ENCODE measurements at places on chromosomes 4 and X.

DNA sequence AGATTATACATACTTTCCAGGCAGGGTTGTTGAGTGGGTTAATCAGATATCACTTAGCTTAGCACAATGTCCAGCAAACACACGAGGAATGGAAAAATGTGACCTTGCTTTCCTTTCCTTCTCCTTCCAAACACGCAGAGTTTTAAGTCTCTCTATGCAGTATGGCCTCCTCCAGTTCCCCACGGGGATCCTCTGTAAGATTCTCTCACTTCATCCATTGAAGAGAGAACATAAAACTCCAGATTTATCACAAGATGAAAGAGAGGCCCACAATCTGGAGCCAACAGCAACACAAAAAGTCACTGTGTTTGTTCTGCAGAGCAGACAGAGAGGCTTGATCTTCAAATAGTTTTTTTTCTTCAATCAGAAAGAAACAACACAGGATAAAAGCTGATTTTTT is 336.8 kb upstream of the CLNK start:
- no peak for DNase-seq

DNA sequence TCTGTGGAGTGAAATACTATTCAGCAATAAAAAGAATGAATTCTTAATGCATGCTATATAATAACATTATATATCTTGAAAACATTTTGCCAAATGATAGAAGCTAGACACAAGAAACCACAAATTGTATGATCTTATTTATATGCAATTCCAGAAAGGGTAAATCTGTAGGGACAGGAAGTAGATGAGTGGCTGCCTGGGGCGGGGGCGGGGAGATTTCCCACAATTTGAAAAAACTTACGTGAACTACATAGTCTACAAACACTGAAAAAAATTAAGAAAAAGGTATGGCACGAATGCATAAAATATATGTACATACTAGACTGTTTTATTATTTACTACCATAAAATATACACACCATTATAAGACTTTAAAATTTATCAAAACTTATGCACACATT is 81.6 kb downstream of the WWC2 start:
- no peak for DNase-seq

DNA sequence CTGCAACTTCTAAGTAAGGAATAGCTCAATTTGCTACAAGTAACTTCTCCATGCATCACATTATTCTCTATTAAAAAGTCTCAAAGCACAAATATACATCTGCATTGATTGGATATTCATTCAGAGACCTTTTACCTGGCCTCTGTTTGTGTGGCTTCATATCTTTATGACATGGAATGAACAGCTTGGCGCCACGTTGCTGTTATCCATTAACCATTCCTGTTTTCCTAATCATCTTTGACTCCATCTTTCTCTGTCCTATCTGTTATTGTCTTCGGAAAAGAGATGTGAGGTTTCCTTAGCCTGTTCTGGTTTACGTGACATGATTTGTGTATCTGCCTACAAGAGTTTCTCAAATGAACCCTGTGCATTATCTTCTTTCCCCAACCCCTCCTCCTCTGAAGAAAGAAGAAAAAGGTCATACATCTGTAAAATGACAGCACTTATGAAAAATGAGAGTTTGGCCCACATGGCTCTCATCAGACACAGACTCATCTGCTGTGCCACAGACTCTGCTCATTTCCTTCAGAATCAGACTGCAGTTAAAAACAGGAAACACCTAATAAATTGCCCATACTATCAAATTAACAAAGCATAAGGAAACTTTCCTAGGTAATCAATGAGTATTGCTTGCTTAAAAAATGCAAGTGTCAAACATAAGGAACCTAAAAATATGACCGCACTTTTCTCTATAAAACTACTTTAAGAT is 347.6 kb upstream of the FAM241A start:
- DNase-seq = no peak

DNA sequence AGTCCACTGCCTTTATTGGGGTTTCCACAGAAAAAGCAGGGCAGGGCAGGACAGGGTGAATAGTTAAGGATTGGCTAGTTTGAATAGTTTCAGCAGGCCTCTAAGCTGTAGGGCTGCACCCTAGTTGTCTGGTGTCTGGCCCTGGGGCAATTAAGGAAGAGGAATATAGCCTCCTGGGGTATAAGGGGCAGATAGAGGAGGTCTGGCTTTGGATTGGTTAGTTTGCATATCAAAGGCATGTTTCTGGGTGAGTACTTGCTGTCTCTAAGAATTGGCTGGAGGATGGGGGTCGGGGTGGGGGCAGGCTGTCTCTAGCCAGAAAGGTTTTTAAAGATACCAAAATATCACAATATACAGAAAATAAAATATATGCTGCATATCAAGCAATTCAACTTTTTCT is 100.4 kb downstream of the TMEM164 start:
- DNase-seq = no peak

DNA sequence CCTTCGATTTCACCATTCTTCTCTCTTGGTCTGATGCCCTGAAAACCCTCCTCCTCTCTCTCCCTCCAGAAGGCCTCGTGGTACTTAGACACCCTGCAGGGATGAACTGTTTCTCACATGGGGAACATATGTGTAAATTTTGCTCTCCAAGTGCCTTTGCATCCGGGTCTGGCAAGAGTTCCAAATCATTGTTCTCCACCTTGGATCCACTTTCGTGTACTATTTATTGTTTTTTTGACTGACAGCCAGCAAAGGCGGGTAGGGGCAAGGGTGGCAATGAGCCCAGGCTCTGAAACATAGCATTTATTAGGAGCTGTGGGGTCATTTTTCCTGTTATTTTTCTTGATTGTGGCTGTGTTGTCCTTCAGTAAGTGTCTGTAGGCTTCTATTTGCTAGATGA is 81.7 kb downstream of the RTL5 start:
- DNase-seq = no peak

- DNase-seq = no peak
Observed at GRCh38 chr4:41287852-41288251, 31.1 kb downstream of the UCHL1 start.

DNA sequence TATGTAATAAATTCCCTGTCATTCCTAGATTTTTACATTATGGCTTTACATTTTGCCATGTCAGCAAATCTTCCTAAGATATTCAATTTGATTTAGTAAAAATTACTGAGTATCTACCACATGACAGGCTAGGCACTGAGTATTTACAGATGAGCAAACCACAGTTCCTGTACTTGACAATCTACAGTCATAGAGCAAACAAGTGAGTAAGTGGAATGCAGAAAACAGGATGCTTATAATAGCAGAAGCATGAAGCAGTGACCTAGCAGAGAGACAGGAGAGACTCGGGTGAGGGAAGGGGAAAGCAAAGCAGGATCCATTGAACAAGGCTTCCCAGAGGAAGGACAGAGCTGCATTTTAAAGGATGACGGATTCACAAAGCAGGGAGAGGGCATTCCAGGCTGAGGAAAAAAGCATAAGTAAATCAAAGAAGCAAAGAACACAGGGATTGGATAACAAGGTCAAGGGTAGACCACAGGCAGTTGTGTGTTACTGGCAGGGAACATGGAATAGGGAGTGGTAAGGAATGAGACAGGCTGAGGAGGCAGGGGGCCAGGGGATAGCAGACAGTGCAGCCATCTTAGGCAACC is 124.7 kb upstream of the C1QTNF7 start:
- DNase-seq = no peak

GRCh38 chr4:176939445-176939844 is 146.7 kb upstream of the VEGFC start:
- no peak for DNase-seq

- DNase-seq = no peak
Observed at GRCh38 chrX:68881911-68882310, 53.1 kb downstream of the EFNB1 start.

DNA sequence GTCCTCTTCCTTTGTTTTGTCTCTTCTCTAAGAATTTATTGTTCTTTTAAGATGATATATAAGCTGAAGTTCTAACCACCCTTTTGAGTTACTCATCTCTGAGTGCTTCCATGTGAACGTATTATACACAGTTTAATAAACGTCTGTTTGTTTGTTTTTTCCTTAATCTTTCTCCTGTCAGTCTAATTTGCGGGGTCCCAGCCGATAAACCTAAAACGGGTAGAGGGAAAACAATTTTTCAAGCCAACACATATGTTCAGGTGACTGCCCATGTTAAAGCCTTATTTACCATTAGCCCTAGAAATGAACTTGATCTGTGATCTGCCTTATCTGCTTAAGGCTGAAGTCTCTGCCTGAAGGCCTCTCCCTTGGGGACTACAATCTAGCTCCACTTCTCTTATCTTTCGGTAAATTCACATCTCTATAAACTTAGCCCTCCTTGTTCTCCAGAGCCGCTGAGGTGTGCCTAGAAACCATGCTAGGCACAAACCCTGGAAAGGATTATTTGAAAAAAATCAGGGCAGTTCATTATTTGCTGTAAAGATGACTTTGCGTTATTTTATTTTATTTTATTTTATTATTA is 158.8 kb downstream of the CAMK2D start:
- no peak for DNase-seq

- no peak for DNase-seq
Observed at GRCh38 chrX:139815771-139816170, 107.8 kb upstream of the MCF2 start.
